ENCODE measurements at places on chromosomes 13 and 19.
A peak's percentile ranks its signal among the peaks of the same experiment; 100 is the strongest.

- DNase-seq = no peak
Observed at GRCh38 chr19:8302734-8303133, 5.4 kb downstream of the CD320 start.

- peak; percentile 40 for DNase-seq
Observed at GRCh38 chr13:109862627-109863026, 76.2 kb upstream of the IRS2 start.

DNA sequence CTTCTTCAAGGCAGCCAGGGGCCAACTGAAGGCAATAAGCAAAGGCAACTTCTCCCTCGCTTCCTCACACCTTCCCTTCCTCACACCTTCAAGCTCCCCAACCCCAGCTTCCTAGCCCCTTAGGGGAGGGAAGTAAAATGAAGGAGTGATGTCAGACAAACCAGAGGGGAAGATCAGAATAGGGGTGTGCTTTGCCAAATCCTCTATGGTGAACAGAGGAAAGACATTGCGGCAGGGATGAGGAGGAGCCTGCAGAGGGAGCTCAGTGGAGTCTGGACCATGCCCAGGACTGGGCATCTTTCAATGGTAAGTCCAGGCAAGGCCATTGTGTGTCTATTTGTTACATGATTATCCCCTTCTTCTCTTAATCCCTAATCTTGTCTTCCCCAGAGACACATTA lies 164.0 kb downstream of the TSHZ3 start:
- DNase-seq = no peak

GRCh38 chr19:39498798-39499642 lies at the start of gene DLL3:
DLL3 (plus strand) TSS chr19:39498947; CDS start chr19:39498975, 28 bp downstream.
- no peak for DNase-seq

DNA sequence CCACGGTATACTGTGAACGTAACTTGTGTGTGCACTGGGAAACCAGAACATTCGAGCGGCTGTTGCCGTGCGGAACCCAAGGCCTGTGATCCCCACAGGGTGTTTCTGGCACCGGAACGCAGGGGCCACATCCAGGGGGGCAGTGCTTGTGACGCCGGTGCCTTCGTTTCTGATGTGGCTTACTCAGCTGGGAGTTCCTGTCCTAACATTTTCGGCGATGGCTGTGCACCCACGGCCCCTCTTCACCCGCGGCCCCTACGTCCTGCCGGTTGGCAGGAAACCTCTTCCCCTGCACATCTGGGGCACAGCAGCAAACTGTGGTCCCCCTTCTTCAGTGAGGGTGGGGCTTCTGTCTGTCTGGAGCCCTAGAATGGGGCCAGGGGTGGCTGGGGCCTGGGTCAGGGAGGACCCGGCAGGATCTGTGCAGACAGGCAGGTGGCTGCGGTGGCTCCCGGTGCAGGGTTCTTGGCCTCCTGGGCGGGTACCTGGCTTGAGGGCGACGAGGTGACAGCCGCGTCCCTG lies 26.2 kb downstream of the CSNK1G2 start:
- no peak for DNase-seq

DNA sequence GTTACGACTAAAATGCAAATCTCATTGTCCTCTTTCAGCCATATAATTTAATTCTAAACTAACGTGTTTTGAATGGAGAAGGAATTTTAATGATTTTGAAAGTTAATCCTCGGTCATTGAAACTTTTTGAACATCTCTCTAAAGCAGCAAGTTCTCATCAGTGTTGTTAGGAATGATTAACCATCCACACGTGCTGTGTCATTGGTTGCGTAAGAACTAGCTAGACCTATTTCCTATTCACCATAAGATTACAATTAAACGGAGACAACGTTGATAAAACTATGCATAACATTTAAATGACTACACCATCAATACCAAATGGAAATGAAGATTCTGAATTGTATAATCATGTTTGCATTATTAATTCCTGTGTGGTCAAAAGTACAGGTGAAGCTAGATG lies 155.6 kb upstream of the IRS2 start:
- DNase-seq = no peak

- DNase-seq = no peak
Observed at GRCh38 chr13:37319031-37319443, 213.6 kb upstream of the CSNK1A1L start.

- no peak for DNase-seq
Observed at GRCh38 chr13:49502954-49503353, 7.2 kb downstream of the PHF11 start.

GRCh38 chr19:46042252-46042883 lies 1.6 kb upstream of the IGFL4 start:
- DNase-seq = no peak

GRCh38 chr19:8089664-8090601 lies 37.4 kb downstream of the CCL25 start:
- no peak for DNase-seq

- DNase-seq = no peak
Observed at GRCh38 chr13:24365191-24365590, 55.8 kb downstream of the C1QTNF9 start.

GRCh38 chr13:69213396-69213795 lies 894.2 kb upstream of the ATXN8OS start:
- no peak for DNase-seq

GRCh38 chr13:62033934-62034333 lies 618.3 kb upstream of the PCDH20 start:
- no peak for DNase-seq

DNA sequence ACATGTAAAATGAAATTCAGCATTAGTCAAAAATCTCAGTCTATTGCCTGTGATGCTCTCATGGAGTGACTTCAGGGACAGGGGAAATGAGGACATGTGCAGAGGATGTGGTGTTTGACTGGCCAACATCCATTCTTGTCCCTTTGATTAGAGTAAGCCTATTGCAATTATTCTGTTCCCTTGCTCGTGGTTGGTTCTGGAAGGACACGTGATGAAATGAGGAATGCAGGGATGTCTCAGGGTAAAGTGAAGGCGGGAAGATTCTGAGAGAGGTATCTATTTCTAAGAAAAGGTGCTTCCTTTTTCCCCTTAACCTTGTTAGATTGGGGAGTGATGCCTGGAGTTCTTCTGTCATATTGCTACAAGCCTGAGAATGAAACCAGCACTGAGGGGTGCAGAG lies 37.1 kb upstream of the CNMD start:
- DNase-seq = no peak

- no peak for DNase-seq
Observed at GRCh38 chr19:1839658-1840540, 8.4 kb downstream of the REXO1 start.

- no peak for DNase-seq
Observed at GRCh38 chr19:5137571-5138124, 168.7 kb downstream of the KDM4B start.

DNA sequence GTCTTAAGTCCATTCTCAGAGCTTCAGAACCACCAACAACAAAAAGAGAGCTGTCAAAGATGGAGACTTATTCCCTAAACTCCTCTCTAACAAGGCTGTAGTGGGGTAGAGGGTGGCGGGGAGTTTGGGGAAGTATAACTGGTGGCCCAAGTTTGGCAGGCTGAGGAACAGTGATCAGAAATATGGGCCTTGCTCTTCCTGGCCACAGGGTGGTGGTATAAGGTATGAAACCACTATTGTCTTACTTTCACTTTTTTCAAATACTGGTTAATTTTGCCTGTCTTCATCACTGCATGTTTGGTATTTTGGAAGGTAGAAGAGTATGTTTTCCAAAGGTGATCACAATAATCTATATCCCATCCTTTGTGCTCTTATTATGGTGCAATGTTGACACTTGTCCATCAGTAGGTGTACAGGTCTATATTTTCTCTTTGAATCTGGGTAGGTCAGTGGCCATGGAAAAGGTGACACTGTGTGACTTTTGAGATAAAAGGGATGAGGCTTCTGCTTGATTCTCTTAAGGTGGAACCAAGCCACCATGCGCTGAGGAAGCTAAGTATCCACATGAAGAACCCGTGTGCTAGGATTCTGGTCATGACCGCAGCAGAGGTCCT lies 23.2 kb upstream of the GPC5 start:
- no peak for DNase-seq

- DNase-seq = no peak
Observed at GRCh38 chr19:13353625-13354024, 152.7 kb downstream of the CACNA1A start.

- no peak for DNase-seq
Observed at GRCh38 chr19:33366127-33366526, 7.4 kb upstream of the CEBPG start.

DNA sequence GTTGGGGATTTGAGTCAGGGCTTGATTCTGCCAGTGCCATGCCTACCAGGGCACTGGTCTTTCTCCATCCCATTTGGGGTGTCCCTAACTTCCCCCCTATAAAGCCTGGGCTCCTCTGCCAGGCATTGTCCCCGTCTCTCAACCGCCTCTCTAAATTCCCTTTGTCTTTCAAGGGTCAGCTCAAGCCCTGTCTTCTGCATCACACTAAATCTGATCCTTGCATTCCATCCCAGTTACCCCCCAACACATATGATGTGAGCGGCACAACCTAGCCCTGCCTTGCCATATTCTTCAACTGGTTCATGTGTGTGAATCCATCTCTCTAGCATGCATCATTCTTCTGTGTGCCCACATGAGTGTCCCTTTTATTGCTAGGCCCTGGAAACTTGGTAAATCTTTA lies 480.9 kb downstream of the ZNF536 start:
- no peak for DNase-seq

DNA sequence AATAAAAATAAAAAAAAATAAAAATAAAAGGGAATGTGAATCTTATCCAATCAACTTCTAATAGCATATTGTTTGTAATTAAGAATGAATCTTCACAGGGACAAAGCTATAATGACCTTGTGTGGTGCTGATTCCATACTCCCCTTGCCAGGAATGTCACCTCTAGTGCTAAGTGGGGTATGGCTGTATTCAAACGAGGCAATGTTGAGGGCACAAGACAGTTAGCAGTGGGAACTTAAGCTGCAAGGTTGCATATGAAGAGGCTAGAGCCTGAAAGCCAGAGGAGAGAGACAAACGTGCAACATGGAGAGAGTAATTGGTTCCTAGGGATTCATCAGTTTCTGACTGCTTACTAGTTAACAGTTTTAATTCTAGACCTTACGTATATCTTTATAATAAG lies 43.9 kb upstream of the CSNK1A1L start:
- no peak for DNase-seq

DNA sequence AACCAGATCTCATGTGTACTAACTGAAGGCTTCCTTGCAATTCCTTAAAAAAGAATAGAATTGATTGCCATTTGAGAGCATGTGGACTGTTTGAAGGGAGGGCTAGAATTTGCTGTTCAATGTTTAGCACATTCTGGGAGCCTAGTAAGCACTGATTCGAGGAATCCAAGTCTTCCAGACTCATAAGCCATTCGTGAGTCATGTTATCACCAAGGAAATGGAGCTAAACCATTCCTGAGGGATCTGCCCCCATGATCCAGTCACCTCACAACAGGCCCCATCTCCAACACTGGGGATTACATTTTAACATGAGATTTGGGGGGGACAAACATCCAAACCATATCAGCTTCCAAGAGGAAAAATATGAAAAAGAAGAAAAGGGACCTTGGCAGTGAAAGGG lies 276.4 kb downstream of the KCNRG start:
- DNase-seq = peak; percentile 74

GRCh38 chr19:31349160-31349881 lies at the start of gene TSHZ3:
TSHZ3 (minus strand) TSS chr19:31349436; CDS start chr19:31349219, 217 bp downstream.
- peak; percentile 75 for DNase-seq

DNA sequence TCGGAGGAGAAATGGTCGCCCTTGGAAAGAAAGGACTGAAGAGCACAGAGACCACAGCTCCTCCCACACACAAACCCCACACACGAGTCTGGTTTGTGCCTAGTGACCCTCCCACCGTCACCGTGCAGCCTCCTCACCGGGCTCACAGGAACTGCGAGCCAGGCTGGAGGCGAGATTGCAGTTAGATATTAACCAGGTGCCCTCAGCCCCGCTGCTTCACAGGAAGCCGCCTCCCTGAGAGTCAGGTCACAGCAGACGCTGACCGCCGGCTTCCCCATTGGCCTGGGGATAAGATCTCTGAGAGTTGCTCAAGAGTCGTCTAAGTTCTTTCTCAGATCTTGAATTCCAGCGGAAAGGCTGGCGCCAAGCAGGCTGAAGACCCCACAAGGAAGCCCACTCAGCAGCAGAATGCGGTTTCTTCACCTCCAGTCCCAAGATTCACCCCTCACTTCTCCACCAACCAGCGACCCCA lies 870 bp downstream of the ZNF44 start:
- peak; percentile 56 for DNase-seq

GRCh38 chr19:5588441-5588840 lies 20.7 kb upstream of the TINCR start:
- DNase-seq = no peak

DNA sequence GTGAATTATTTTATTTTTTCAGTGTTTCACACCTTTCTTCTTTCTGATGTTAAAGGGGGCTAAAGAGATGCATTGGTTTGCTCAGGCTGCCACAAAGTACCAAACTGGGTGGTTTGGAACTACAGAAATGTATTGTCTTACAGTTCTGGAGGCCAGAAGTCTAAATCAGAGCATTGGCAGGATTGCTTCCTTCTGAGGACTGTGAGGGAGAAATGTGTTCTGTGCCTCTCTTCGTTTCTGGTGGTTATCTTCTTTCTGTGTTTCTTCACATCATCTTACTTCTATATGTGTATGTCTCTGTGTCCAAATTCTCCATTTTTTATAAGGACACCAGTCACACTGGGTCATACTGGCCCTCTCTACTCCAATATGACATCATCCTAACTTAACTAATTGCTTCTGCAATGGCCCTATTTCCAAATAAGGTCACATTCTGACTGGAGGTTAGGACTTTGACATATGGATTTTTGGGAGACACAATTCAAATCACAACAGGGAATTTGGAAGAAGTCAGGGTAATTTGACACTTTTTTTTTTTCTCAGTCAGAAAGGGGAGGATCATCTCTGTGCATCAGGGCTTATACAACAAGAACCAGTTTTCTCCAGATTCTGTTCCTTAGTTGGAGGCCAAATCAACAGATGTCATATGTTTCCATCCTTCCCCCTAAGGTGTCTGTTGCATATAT lies 188.2 kb downstream of the KCNRG start:
- DNase-seq = no peak

DNA sequence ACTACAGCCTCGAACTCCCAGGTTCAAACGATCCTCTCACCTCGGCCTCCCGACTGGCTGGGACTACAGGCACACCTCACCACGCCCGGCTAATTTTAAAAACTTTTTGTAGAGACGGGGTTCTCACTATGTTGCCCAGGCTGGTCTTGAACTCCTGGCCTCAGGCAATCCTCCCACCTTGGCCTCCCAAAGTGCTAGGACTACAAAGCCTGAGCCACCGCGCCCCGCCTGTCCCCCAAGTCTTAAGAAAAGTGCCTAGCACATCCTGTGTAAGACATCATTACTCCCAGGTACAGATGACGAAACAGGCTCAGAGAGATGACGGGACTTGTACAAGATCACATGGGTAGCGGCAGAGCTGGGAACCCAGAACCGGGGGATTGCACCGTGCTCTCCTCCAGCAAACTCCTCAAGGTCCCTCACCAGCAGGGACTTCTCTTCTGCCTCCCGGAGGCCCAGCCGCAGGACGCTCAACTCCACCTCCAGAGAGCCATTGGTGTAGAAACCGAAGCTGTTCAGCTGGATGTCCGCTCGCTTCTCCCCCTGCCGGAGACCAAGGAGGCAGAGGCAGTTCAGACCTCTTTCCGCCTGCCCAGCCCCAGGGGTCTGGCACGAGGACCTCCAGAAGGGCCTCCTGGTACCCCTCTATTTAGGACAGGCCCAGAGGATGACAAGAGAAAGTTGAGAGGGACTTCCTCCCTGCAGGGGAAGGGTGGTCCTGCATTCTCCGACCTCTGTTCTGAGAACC lies 1.0 kb downstream of the GPR108 start:
- peak; percentile 87 for DNase-seq

- DNase-seq = no peak
Observed at GRCh38 chr13:43558326-43558725, 228.4 kb downstream of the ENOX1 start.
